ENCODE measurements at places on chromosomes 13 and 19.
A peak's percentile ranks its signal among the peaks of the same experiment; 100 is the strongest.

DNA sequence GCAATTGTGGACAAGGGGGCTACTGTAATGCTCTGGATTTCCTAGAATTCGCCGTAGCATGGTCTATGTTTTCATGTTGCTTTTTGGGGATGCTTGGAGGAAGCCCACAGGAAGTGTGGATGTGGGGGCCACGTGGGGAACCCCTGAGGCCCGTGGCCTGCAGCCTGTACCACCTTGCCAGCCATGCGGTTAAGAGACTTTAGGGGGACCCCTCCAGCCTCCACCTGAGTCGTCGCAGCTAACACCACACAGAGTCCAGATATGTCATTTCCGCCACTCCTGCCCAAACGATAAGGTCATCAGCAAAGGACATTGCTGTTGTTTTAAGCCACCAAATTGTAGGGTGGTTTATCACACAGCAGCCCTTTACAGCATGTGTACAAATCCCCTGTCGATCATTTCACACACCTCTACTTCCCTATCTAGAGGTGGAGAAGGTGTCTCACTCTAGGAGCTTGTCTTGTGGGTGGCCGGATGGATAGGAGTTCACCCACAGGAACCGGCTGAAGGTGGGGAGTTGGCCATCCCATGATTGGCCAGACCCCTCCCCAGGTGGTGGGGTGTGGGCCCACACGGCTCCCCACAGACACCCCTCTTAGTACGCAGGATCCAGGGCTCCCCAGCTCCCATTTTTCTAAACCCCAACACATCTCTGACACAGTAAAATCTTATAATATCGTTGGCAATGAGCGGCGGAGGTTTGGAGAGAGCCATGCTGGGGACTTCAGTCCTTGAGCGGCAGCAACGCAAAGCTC, 226.7 kb downstream of the TEX29 start:
- no peak for DNase-seq

- DNase-seq = no peak
These were observed 21.2 kb upstream of the TOMM40 start for GRCh38 chr19:44869733-44870470.

DNA sequence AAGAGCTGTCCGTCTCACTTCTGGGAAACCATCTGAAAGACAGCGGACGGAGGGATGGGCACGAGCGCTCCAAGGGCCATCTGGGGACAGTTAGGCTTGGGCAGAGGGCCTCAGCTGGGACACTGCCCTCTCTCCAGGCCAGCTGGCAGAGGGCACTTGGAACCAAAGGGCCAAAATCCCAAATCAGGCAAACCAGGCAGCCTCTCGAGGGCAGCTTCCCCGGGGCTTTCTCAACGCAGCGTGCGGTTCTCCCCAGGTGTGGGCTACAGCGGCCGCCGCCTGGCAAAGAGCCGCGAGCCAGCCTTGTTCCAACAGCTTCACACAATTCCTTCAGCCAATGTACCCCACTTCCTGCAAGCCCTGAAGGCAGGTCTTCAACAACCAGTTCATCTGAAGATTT, 5.0 kb downstream of the MLLT1 start:
- no peak for DNase-seq

- DNase-seq = no peak
These were observed 1532.3 kb downstream of the PCDH9 start for GRCh38 chr13:65697843-65698242.

GRCh38 chr19:4916292-4917082, 7.2 kb downstream of the UHRF1 start:
- DNase-seq = no peak

GRCh38 chr19:28606269-28607032, 606.5 kb downstream of the UQCRFS1 start:
- DNase-seq = no peak

- DNase-seq = peak; percentile 86
These were observed 2.1 kb upstream of the SLC27A5 start for GRCh38 chr19:58513694-58514563.

- DNase-seq = no peak
These were observed 686 bp downstream of the LENG8 start for GRCh38 chr19:54449701-54450069.

- DNase-seq = no peak
These were observed 1131.1 kb downstream of the SLITRK1 start for GRCh38 chr13:82751206-82751605.

- DNase-seq = no peak
These were observed 165.9 kb downstream of the KLF5 start for GRCh38 chr13:73224703-73225102.

DNA sequence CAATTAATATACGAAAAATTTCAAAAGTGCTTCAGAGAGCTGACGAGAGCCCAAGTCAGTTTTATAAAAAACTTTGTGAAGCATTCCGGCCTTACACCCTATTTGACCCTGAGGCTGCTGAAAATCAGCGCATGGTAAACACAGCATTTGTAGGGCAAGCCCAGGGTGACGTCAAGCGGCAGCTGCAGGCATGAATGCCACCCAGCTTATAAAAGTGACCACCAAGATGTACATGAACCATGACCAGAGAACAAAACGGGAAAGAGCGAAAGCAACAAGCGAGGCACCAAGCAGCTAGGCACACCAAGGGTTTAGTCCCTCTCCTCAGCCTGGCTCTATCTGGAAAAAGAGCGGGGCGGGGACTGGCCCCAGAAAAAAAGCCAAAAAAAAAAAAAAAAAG, 6.0 kb downstream of the SIGLEC11 start:
- no peak for DNase-seq

DNA sequence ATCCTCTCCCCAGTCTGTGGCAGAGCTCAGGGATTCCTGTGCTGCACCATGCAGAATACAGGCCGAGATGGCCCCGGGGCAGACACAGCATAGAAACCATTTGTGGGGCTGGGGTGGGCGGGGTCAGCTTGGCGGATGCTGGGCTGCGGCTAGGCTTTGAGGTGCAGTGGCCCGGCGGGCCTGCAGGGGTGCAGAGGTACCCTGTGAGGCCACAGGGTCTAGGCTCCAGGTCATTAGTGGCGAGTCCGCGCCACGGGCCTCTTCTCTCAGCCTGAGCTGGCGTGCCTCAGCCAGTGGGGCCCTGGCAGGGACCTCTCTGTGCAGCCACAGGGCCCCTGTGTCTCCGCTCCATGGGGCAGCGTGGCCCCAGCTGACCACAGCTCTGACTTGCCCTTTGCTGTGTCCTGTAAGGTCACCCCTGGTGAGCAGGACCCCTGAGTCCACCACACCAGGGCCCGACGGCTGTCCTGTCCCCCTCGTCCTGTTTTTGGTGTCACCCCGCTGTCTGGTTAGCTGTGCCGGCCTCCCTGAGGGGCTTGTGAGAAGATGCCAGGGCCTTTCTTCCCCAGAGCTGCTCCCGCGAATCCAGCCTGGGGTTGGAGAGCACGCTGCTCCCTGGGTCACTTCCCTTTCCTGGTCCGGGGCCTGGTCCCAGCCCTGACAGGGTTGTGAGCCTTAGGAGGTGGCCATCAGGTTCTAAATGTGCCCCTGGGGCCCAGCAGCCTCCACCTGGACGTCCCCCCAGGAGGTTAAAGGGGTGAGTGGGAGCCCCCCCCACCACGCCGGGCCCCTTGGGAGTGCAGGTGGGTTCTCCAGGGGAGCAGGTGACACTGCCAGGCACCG, 12.1 kb downstream of the KDM4B start:
- DNase-seq = no peak
